ENCODE measurements at places on chromosomes 3 and 15. TPM values are rescaled to one million over a fixed set of nuclear protein-coding genes. Genes with fewer than 3 reads are reported as not detected.

GRCh38 chr3:19348941-19349564 lies 200.7 kb downstream of the KCNH8 start:
- DNase-seq = no peak

DNA sequence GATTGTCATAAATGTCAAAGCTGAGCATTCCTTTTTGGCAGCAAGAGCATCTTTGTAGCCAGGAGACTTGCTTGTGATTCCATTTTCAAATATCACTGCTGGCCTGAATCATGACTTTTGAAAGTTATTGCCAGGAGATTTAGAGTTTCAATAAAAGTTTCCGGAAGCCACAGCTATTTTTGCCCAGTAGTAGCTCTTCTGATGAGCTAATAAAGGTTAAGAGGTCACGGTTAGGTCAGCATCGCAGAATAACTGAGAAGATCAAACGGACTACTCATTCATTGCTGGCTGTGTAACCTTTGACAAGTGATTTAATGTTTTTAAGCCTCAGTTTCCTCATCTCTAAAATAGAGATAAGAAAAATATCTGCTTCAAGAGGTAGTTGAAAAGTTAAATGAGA lies 105.1 kb upstream of the ETV5 start:
- no peak for DNase-seq

DNA sequence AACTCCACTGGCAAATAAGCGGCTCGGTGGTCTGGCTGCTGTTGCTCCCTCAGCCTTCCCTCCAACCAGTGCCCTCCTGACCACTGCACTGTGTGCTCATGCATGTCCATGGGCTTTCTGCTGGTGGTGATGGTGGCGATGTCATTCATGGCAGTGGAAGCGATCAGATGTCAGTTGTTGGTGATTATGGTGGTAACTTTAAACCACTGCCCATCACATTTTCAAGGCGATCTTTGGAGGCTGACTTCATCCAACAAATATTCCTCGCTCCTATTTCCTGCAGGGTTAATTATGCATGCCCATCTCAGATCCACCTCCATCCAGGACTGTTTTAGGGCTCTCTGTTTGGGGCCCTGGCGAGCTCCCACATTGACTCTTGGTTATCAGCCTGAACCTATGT lies 13.4 kb upstream of the HCN4 start:
- no peak for DNase-seq

DNA sequence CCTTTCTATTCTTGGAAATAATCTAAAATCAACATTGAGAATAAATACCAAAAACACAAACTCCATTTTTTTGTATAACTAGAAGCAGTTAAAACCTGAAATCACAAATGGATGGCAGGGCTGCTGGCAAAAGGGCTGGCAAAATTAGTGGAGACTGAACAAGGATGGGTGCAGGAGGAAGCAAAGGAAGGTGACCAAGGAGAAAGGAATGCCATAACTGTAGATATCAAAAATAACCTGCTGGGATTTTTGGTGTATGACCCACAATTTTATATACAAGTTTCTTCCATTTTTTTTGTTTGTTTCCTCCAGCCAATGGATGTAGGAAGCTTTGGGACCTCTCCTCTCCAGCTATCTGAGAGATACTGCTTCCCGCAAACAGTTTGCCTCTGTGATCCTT lies 12.7 kb downstream of the CFAP44 start:
- DNase-seq = no peak

DNA sequence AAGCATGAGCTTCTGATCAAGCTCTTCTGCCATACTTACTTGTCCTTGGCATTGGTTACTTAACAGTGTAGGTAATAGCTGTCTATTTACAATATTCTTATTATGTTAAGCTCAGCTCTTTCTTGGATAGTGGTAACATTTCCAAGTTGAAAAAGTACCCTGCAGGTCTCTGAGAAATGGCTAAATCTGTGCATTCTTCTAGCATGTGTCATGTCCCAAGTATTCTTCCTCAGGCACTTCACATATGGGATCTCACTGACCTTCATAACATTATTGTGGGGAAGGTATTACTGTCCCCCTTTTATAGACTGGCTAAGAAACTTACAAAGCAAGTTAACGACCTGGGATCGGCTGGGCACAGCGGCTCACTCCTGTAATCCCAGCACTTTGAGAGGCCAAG lies 236.1 kb downstream of the RORA start:
- no peak for DNase-seq

DNA sequence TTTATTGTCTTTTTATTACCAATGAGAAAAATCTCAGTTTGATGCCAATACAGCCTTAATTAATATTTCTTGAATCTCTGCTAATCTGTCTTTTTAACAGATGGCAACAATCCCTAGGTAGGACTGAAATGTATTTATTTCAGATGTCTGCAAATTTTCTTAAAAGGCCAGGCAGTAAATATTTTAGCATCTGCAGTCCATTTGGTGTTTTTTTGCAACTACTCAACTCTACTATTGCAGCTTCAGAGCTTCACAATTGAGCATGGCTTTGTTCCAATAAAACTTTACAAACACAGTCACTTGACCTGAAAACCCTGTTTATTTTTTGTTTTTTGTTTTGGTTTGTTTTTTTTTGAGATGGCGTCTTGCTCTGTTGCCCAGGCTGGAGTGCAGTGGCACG lies 82.7 kb downstream of the RARB start:
- no peak for DNase-seq

- DNase-seq = no peak
Observed at GRCh38 chr15:67107014-67107812, 41.8 kb downstream of the SMAD3 start.

- DNase-seq = no peak
Observed at GRCh38 chr15:101215681-101216080, 36.2 kb downstream of the CHSY1 start.

- DNase-seq = no peak
Observed at GRCh38 chr3:36219398-36219797, 160.9 kb upstream of the STAC start.

GRCh38 chr3:130276203-130276803 lies 69.2 kb upstream of the COL6A5 start:
- DNase-seq = peak; percentile 61

DNA sequence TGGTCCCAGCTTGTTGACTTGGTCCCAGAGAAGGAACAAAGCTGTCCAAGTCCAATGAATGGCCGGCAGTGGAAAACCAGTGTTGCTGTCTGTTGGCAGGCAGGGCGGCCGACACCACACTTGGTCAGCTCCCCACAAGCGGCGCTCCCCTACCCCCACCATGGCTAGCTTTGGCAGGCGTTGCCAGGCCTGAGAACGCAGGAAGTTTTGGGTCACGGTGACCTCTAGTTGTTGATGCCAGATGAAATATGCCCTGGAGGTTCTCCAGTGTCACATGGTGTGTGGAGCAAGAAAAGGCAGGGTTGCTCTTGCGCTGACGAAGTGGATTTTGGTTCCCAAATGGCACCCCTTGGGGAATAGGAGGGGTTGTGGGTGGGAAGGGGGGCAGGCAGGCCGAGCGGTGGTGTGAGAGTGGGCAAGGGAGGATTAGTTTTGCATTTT lies 72.7 kb upstream of the TPRG1 start:
- DNase-seq = no peak

GRCh38 chr3:28198974-28199373 lies 42.4 kb upstream of the CMC1 start:
- DNase-seq = no peak

GRCh38 chr15:78808550-78808949 lies 2.7 kb downstream of the ADAMTS7 start:
- no peak for DNase-seq

- no peak for DNase-seq
Observed at GRCh38 chr3:126888186-126888760, 94.6 kb upstream of the PLXNA1 start.

DNA sequence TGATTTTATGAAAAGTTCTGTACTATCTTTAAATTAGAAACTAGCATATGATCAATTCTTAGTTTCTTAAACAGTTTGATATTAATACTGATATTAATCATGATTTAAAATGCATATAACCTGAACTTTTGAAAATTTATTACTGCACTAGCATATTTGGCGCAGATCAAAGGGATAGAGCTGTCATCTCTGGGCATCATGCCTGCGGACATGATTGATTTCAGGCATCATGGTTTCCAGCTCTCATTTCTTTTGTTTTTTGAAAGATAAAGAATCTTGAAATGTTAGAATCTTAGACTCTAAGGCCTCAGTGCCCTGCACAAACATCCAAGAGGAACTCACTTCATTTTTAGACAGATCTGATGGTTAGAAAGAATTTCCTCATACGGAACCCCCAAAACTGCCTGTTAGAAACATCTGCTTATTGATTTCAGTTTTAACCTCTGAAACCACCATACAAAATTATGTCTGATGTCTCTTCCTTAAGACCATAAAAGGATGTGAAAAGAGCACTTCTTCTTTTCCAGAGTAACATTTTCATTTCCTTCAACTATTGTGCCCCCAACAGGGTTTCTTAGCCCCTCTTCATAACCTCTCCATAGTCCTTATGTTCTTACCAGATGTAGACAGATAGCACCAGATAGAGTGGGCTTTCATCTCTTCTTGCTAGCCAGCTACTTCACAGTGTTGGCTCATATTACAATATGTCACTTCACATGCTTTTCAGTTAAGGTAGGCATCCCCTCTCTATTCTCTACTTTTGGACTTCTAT lies 110.8 kb downstream of the BBX start:
- DNase-seq = no peak

DNA sequence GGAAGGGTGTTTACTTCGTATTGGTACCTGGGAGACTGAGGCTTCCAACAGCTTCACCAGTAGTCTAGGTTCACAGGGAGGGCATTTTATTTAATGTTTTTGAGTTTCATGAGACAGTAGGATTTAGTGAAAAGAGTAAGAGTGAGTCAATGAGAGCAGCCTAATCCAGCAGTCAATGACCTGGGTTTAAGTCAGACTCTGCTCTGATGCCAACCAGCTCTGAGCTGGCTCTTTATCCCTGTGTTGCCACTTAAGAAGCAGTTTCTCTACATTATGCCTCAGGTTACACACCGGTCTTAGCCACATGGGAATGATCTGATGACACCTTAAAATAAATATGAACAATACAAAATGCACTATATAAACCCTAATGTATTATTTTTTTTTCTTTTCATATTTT lies 59.4 kb upstream of the KCNMB2 start:
- no peak for DNase-seq

GRCh38 chr3:18288243-18288642 lies 136.9 kb downstream of the SATB1 start:
- no peak for DNase-seq

GRCh38 chr3:107271787-107272387 lies 105.4 kb upstream of the CCDC54 start:
- no peak for DNase-seq

- DNase-seq = no peak
Observed at GRCh38 chr3:15316998-15317435, 15.4 kb downstream of the SH3BP5 start.

The LRRC2 gene
- polyA plus RNA-seq = 5.2 TPM

The SLC28A1 gene
- 0.39 TPM for polyA plus RNA-seq

The JAGN1 gene
- 31.7 TPM for polyA plus RNA-seq

The B4GALT4 gene
- polyA plus RNA-seq = 8.8 TPM

The ACTC1 gene
- polyA plus RNA-seq = 9,469 TPM

Data from forelimb muscle (tissue), 1 donor.